Caco-2 (cell line): ENCODE measurements at places on chromosomes 3 and 15.

DNA sequence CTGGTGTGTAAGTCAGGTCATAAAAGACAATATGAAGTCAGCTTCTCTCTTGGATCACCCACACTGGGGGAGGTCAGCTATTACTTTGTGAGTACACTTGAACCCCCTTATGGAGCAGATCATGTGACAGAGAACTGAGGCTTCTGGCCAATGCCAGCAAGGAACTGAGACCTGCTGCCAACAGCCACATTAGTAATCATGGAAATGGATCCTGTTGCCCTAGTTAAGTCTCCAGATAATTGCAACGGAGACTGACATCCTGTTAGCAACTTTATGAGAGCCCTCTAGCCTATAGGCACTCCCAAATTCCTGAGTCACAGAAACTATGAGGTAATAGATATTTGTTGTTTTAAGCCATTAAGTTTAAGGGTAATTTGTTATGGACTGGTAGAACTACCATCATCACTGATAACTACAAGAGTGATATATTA, 110.4 kb upstream of the GMNC start:
- H3K27me3 ChIP-seq = no peaks in the 10 kb centered on the region
- H3K36me3 ChIP-seq = no peaks in the 10 kb centered on the region
- H3K4me3 ChIP-seq = no peak overlapping the region
- DNase-seq = no peak
- H3K4me1 ChIP-seq = no peaks in the 10 kb centered on the region

- H3K36me3 ChIP-seq = no peaks in the 10 kb centered on the region
- no peak for DNase-seq
- H3K27ac ChIP-seq = no peak overlapping the region
- H3K4me3 ChIP-seq = no peak overlapping the region
- no peaks in the 10 kb centered on the region for H3K4me1 ChIP-seq
- H3K27me3 ChIP-seq = no peaks in the 10 kb centered on the region
These were observed 170.8 kb downstream of the SLC9A9 start for GRCh38 chr3:143677430-143677829.

- no peaks in the 10 kb centered on the region for H3K27me3 ChIP-seq
- no peak for DNase-seq
- H3K4me1 ChIP-seq = 0 out of 2 replicates have a peak, but pooled peaks cover 3% of the 10 kb centered on the region
- H3K4me3 ChIP-seq = no peak overlapping the region
These were observed 5.4 kb downstream of the LEO1 start for GRCh38 chr15:51966192-51966591.

DNA sequence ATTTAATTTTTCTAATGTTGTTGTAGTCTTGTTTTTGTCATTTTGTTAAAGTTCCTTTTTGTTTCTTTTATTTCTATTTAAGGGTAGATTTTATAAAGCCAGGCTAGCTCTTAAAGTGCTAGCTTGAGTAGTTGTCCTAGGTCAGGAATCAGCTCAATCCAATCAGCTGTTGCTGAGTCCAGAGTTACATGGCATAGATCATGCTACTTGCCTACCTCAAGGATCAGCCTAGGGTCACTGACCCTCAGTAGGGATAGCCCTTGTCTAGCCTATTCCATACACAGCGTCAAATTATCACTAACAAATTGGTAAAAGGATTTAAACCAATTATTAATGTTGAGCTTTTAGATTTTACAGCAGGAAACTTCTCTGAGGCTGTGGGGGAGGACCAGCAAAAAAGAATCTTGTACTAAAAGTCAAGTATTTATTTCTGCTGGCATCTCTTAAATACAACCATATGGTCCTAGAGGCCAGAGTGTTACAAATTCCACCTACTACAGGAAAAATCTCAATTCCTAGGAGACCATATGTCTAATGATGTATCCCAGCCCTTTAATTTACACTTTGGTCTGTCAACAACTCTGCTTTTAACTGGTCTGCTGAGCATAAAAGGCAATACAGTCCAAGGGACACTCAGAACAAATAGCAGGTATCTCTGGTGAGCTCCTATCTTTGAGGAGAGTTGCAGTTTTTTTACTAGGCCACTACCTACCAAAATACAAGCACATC, 138.3 kb upstream of the PTPRG start:
- H3K4me1 ChIP-seq = no peaks in the 10 kb centered on the region; the same call in 1 of the 2 replicates
- no peak overlapping the region for H3K4me3 ChIP-seq
- no peak for DNase-seq
- H3K36me3 ChIP-seq = no peaks in the 10 kb centered on the region
- no peaks in the 10 kb centered on the region for H3K27me3 ChIP-seq

GRCh38 chr3:55160241-55160983, 232.6 kb upstream of the LRTM1 start:
- H3K27ac ChIP-seq = no peak overlapping the region
- no peak overlapping the region for H3K4me3 ChIP-seq
- no peaks in the 10 kb centered on the region for H3K36me3 ChIP-seq
- H3K4me1 ChIP-seq = no peaks in the 10 kb centered on the region
- no peak for DNase-seq

- no peak overlapping the region for H3K27ac ChIP-seq
- no peaks in the 10 kb centered on the region for H3K4me1 ChIP-seq
- H3K27me3 ChIP-seq = no peaks in the 10 kb centered on the region
- no peak overlapping the region for H3K4me3 ChIP-seq
- no peaks in the 10 kb centered on the region for H3K36me3 ChIP-seq
These were observed 168.0 kb downstream of the FOXB1 start for GRCh38 chr15:60172143-60172542.

- H3K27ac ChIP-seq = no peak overlapping the region
- H3K4me3 ChIP-seq = peak overlapping the region; percentile 92
- no peaks in the 10 kb centered on the region for H3K36me3 ChIP-seq
- no peaks in the 10 kb centered on the region for H3K27me3 ChIP-seq
These were observed 932 bp downstream of the GSK3B start for GRCh38 chr3:120093119-120093910.

GRCh38 chr3:166191411-166191810, 354.2 kb upstream of the BCHE start:
- no peak overlapping the region for H3K27ac ChIP-seq
- H3K4me3 ChIP-seq = no peak overlapping the region
- no peak for DNase-seq

DNA sequence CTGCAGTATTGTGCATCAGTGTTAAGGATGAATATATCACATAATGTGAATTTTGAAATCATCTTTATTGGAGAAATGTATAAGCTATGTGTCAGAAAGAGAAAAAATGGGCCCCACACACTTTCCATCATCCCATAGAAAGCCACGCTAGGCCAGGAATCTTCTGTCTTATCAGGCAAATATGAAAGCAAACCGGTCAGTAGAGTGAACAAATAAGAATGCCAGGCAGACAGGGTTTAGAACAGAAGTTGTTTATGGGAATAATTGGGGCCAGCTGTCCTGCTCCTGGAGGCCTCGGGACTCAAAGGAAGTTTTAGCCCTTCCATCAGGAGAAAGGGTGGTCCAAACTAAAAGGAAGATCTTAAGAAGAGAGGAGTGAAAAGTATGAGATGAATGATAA, 39.5 kb downstream of the ZNF280D start:
- no peaks in the 10 kb centered on the region for H3K36me3 ChIP-seq
- H3K4me3 ChIP-seq = no peak overlapping the region
- DNase-seq = no peak
- H3K4me1 ChIP-seq = no peaks in the 10 kb centered on the region

- no peak for DNase-seq
- no peak overlapping the region for H3K4me3 ChIP-seq
- H3K36me3 ChIP-seq = no peaks in the 10 kb centered on the region
- no peaks in the 10 kb centered on the region for H3K27me3 ChIP-seq
These were observed 33.8 kb downstream of the ZIC4 start for GRCh38 chr3:147372525-147373027.

- no peaks in the 10 kb centered on the region for H3K27me3 ChIP-seq
- H3K27ac ChIP-seq = no peak overlapping the region
- no peak overlapping the region for H3K4me3 ChIP-seq
- peaks cover 10% of the 10 kb centered on the region; the same call in 1 of the 2 replicates for H3K4me1 ChIP-seq
These were observed 197.9 kb downstream of the TPRG1 start for GRCh38 chr3:189369636-189370035.

DNA sequence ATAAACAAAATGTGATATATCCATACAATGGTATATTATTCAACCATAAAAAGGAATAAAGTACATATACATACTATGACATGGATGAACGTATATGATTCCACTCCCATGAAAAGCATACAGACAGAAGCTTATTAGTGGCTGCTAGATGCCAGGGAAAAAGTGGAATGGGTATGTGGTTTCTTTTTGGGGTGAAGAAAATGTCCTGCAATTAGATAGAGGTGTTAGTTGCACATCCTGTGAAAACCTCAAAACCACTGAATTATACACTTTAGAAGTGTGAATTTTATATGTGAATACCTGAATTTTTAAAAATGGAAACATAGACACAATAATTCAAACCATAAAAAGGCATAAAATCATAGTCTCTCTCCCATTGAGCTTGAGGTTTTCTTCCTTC, 11.2 kb downstream of the DENND6A start:
- H3K4me1 ChIP-seq = peaks cover 11% of the 10 kb centered on the region
- H3K4me3 ChIP-seq = no peak overlapping the region
- H3K27me3 ChIP-seq = no peaks in the 10 kb centered on the region
- H3K36me3 ChIP-seq = 0 out of 2 replicates have a peak, but pooled peaks cover 1% of the 10 kb centered on the region
- no peak overlapping the region for H3K27ac ChIP-seq

- no peaks in the 10 kb centered on the region; the same call in 1 of the 2 replicates for H3K36me3 ChIP-seq
- DNase-seq = no peak
- peak overlapping the region; percentile 87 for H3K27ac ChIP-seq
- no peaks in the 10 kb centered on the region for H3K27me3 ChIP-seq
- no peak overlapping the region for H3K4me3 ChIP-seq
These were observed 15.4 kb downstream of the LRIG1 start for GRCh38 chr3:66485291-66485968.

GRCh38 chr3:179438841-179439240, 12.4 kb downstream of the GNB4 start:
- H3K27me3 ChIP-seq = no peaks in the 10 kb centered on the region
- H3K36me3 ChIP-seq = no peaks in the 10 kb centered on the region
- no peaks in the 10 kb centered on the region for H3K4me1 ChIP-seq
- H3K4me3 ChIP-seq = no peak overlapping the region

DNA sequence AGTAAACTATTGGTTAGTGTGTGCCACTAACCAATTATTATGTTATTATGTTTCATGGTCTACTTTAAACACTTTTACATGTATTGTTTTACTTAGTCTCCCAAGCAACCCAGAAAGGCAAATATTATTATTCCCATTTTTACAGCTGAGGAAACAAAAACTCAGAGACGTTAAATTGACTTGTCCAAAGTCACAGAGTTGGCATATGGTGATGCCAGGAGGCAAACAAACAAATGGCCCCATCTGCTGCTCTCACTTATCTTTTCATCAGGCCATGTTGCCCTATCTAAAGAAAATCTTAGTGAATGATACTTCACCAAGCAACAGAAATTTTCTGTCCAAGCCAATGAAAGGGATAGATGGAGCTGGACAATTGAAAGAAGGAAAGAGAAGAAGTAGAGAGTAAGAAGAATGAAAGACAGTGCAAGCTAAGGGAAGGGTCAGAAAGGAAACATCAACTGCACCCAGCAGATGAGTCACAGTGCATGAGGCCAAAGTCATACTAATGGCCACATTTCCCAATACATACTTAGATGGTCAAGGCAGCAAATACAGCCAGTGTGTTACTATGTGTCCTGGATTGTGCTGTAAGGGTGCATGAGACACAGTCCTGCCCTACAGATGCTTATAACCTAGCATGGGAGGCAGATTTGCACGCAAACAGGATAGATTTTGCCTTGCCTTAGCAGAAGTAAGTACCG, 266.9 kb downstream of the KCNMB2 start:
- H3K27me3 ChIP-seq = no peaks in the 10 kb centered on the region
- no peak overlapping the region for H3K4me3 ChIP-seq
- H3K27ac ChIP-seq = no peak overlapping the region
- no peaks in the 10 kb centered on the region; the same call in 1 of the 2 replicates for H3K36me3 ChIP-seq
- peaks cover 25% of the 10 kb centered on the region for H3K4me1 ChIP-seq
- DNase-seq = no peak

DNA sequence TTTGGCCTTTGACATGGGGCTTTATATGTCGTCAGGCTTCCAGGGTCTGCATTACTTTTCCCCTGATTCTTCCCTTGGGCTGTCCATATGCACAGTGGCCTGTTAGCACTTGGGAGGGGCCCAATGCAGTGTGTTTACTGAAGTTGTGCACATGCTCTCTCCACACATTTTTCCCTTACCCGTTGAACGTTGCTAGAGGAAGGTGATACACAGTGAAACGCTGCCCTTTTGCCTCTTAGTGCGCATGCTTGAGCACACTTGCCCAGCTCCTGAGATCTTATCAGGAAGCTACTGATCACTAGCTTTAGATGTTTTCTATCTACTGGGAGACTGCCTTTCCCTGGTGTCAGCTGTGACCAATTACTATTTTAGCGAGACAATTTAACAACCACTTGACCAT, 1198.0 kb downstream of the ROBO1 start:
- no peak overlapping the region for H3K4me3 ChIP-seq
- H3K36me3 ChIP-seq = no peaks in the 10 kb centered on the region
- H3K27ac ChIP-seq = no peak overlapping the region
- H3K27me3 ChIP-seq = no peaks in the 10 kb centered on the region
- H3K4me1 ChIP-seq = no peaks in the 10 kb centered on the region
- no peak for DNase-seq

GRCh38 chr3:191148131-191148530, 50.9 kb upstream of the OSTN start:
- no peaks in the 10 kb centered on the region for H3K27me3 ChIP-seq
- H3K36me3 ChIP-seq = no peaks in the 10 kb centered on the region
- H3K27ac ChIP-seq = no peak overlapping the region
- DNase-seq = no peak
- no peak overlapping the region for H3K4me3 ChIP-seq
- H3K4me1 ChIP-seq = no peaks in the 10 kb centered on the region

DNA sequence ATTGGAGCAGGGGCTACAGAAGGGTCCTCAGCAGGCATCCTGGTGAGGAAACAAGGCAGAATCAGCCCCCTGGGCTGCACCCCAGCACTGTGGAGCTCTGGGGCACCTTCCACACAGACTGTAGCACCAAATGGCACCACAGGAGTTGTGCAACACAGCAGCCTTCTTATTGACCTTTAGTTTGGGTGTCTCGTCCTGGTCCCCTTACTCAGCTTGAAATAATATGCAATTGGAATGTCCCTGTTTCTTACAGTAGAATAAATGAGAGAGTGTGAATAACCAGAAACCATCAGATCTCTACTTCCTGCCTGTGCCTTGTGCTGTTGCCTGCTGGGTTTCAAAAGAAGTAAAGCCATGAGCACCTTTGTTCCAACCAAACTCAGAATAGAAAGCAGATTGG, 44.5 kb downstream of the RPLP1 start:
- H3K27me3 ChIP-seq = no peaks in the 10 kb centered on the region
- no peaks in the 10 kb centered on the region for H3K36me3 ChIP-seq
- H3K4me3 ChIP-seq = no peak overlapping the region
- H3K27ac ChIP-seq = no peak overlapping the region

DNA sequence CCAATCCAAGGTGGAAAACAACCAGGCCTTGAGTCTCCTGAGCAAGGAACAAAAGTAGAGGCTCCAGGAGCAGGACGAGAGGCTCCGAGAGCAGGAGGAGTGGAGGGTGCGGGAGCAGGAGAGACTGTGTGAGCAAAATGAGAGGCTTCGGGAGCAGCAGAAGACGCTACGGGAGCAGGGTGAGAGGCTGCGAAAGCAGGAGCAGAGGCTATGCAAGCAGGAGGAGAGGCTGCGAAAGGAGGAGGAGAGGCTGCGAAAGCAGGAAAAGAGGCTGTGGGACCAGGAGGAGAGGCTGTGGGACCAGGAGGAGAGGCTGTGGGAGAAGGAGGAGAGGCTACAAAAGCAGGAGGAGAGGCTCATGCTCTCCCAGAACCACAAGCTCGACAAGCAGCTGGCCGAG, 60.3 kb upstream of the UBE2Q2 start:
- no peaks in the 10 kb centered on the region for H3K36me3 ChIP-seq
- H3K4me3 ChIP-seq = no peak overlapping the region
- DNase-seq = no peak
- H3K4me1 ChIP-seq = no peaks in the 10 kb centered on the region
- no peaks in the 10 kb centered on the region for H3K27me3 ChIP-seq
